SJCRH30 (cell line): ENCODE measurements at places on chromosomes 6 and 20. TPM values are rescaled to one million over a fixed set of nuclear protein-coding genes. Genes with fewer than 3 reads are reported as not detected.

Gene ZNF184
- total RNA-seq: 18.0 and 18.9 TPM in 2 replicates

GRCh38 chr6:114445846-114446245, 103.0 kb upstream of the HS3ST5 start:
- DNase-seq: no peak
- no peak overlapping the region for H3K4me3 ChIP-seq
- H3K36me3 ChIP-seq: no peaks in the 10 kb centered on the region
- H3K27ac ChIP-seq: no peak overlapping the region
- H3K27me3 ChIP-seq: no peaks in the 10 kb centered on the region

DNA sequence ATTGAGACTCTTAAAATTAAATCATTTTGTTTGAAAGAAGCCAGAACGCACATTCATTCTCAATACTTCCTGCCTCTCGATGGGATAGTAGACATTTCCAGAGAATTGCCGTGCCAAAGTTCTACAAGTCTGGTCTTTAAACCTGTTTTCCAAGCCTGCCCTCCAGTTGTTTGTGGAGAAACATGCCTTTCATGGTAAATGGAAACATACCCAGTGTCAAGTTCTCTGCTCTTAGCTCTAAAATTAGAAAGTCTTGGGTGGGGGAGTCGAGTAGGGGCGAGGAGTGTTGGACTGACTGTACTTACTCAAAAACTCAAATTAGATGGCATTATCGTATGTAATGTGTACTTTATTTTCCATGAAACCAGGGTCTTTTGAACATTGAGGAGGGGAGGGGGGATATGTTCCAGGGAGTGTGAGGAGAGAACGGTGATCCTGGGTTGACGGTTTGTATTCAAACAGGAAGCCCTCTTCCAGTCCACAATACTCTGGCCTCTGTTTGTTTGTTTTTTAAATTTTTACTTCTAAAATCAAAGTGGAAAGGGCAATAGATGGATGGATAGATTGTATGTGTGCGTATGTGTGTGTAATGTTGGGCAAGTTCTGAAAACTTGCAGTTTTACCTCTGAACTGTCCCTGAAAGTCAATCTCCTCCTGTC, 106.8 kb upstream of the ARMC2 start:
- H3K27me3 ChIP-seq: no peaks in the 10 kb centered on the region
- no peak overlapping the region for H3K4me3 ChIP-seq
- no peaks in the 10 kb centered on the region for H3K36me3 ChIP-seq
- peaks cover 30% of the 10 kb centered on the region for H3K4me1 ChIP-seq
- no peak for DNase-seq

Gene TFEB
- total RNA-seq: 0.57 and 0.63 TPM in 2 replicates

DNA sequence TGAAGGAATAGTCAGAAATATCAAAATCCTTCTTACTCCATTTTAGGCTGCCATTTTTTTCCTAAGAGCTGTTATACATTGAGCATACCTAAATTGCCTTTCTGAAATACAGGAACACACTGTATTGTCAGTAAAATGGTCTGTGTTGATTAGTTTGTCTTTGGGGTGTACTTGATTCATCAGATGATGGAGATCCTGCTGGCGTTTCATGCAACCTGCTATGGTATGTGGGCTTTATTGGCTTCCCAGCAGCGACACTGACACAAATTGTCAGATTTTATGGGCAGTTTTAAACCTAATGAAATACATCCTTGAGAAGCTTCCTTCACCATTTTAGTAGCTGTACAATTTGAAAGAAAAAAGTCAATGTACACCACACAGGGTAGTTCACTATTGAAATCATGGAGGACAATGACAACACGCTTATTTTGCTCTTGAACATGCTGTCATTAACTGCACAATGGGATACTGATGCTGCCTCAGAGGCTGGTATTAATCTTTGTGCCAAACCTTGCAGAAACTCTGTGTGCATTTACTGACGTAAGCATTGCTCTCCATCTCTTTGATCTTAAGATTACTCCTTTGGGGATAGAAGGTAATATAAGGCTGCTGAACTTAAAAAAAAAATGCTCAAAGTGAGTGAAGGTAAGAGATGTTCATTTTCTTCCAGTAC, 124.9 kb downstream of the LAMA2 start:
- no peak overlapping the region for H3K4me3 ChIP-seq
- DNase-seq: no peak
- no peaks in the 10 kb centered on the region for H3K36me3 ChIP-seq
- no peak overlapping the region for H3K27ac ChIP-seq
- H3K27me3 ChIP-seq: no peaks in the 10 kb centered on the region

Gene TRIM31
- 0.10 TPM in 1 of 2 replicates, not detected in the other for total RNA-seq

- H3K27me3 ChIP-seq: no peaks in the 10 kb centered on the region
- peaks cover 15% of the 10 kb centered on the region for H3K4me1 ChIP-seq
- no peak overlapping the region for H3K4me3 ChIP-seq
These were observed 1217.2 kb upstream of the GJE1 start for GRCh38 chr6:140915551-140915950.

GRCh38 chr20:479487-479886, 17.2 kb upstream of the TBC1D20 start:
- H3K4me1 ChIP-seq: no peaks in the 10 kb centered on the region
- no peaks in the 10 kb centered on the region for H3K27me3 ChIP-seq
- H3K4me3 ChIP-seq: no peak overlapping the region
- DNase-seq: no peak
- peaks cover 30% of the 10 kb centered on the region for H3K36me3 ChIP-seq

DNA sequence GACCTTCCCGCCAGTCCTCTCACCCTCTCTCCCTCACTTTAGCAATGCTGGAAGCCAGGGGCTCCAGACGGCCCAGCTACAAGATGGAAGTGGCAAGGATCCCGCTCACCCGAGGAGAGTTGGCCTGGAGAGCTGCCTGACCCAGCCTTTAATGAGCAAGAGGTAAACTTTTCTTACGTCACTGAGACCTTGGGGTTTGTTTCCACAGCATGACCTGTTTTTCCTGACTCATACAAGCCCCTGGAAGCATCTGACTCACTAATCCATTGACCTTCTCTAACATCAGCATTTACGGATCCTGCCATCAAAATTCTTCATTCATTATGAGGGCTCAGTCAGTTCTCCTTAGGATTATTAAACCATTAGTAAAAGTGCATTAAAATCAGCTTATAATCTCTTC, 120.4 kb downstream of the MYLK4 start:
- peak overlapping the region; percentile 46 for H3K27ac ChIP-seq
- no peak overlapping the region for H3K4me3 ChIP-seq
- no peaks in the 10 kb centered on the region for H3K27me3 ChIP-seq
- no peaks in the 10 kb centered on the region for H3K36me3 ChIP-seq

Gene ADNP
- total RNA-seq: 43.5 and 47.5 TPM in 2 replicates

- H3K27me3 ChIP-seq: no peaks in the 10 kb centered on the region
- no peak overlapping the region for H3K27ac ChIP-seq
- H3K4me1 ChIP-seq: no peaks in the 10 kb centered on the region
- no peak for DNase-seq
- no peaks in the 10 kb centered on the region for H3K36me3 ChIP-seq
These were observed 80.8 kb upstream of the SLC22A16 start for GRCh38 chr6:110557199-110557598.

Gene EMILIN3
- total RNA-seq: 11.7 and 12.0 TPM in 2 replicates

Gene DDO
- total RNA-seq: 0.14 and 0.43 TPM in 2 replicates

Gene AKAP12
- 63.4 and 70.8 TPM in 2 replicates for total RNA-seq

Gene SNAP91
- not detected in 2 replicates for total RNA-seq
